ENCODE measurements at places on chromosomes 12 and 14. TPM values are rescaled to one million over a fixed set of nuclear protein-coding genes. Genes with fewer than 3 reads are reported as not detected.

DNA sequence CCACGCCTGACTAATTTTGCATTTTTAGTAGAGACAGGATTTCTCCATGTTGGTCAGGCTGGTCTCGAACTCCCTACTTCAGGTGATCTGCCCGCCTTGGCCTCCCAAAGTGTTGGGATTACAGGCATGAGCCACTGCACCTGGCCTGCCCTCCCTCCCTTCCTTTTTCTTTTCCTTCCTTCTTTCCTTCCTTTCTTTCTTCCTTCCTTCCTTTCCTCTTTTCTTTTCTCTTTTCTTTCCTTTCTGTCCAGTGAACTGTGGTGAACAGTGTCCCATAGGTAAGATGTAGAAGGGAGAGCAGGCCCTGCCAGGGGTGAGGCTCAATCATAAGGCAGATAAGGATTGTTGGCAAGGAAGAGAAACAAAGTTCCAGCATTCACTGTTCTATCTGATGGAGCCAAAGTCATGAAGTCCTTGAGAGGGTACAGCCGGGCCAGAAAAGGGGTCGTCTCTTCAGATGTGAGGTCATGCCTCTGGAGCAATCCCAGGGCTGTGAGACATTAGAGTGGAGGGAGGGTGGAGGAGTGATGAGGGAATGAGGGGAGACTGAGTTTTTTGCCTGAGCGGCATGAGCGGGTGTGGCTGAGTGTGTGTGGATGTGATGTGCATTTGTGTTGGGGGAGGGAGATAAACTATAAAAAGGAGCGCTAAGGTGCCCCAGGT, 4.2 kb upstream of the MLF2 start:
- no peaks in the 10 kb centered on the region for H3K36me3 ChIP-seq
- H3K4me3 ChIP-seq, result no peak overlapping the region
- H3K27me3 ChIP-seq, result no peaks in the 10 kb centered on the region
- no peak for DNase-seq

Gene TAS2R19
- total RNA-seq, result 3.3 TPM

Gene EXOC3L4
- total RNA-seq, result 1.7 TPM

GRCh38 chr12:94930216-94930654, 73.3 kb downstream of the NDUFA12 start:
- H3K4me3 ChIP-seq, result no peak overlapping the region
- no peaks in the 10 kb centered on the region for H3K4me1 ChIP-seq
- H3K27me3 ChIP-seq, result no peaks in the 10 kb centered on the region
- no peaks in the 10 kb centered on the region for H3K36me3 ChIP-seq
- H3K27ac ChIP-seq, result no peak overlapping the region
- DNase-seq, result no peak

- H3K27me3 ChIP-seq, result peaks cover 20% of the 10 kb centered on the region
- no peak for DNase-seq
- H3K27ac ChIP-seq, result no peak overlapping the region
Measured at GRCh38 chr12:123801573-123802178, 39.6 kb downstream of the DNAH10 start.

- no peak for DNase-seq
- H3K36me3 ChIP-seq, result no peaks in the 10 kb centered on the region
- H3K27me3 ChIP-seq, result peaks cover 38% of the 10 kb centered on the region
Measured at GRCh38 chr14:96047101-96047500, 7.9 kb downstream of the C14orf132 start.

Gene NPAS3
- total RNA-seq, result not detected

GRCh38 chr14:34277191-34277590, 184.8 kb downstream of the SPTSSA start:
- DNase-seq, result no peak
- H3K27me3 ChIP-seq, result no peaks in the 10 kb centered on the region
- no peak overlapping the region for H3K27ac ChIP-seq
- H3K4me3 ChIP-seq, result no peak overlapping the region
- no peaks in the 10 kb centered on the region for H3K4me1 ChIP-seq

Gene PRB3
- not detected for total RNA-seq

Gene ZFYVE26
- 18.9 TPM for total RNA-seq

DNA sequence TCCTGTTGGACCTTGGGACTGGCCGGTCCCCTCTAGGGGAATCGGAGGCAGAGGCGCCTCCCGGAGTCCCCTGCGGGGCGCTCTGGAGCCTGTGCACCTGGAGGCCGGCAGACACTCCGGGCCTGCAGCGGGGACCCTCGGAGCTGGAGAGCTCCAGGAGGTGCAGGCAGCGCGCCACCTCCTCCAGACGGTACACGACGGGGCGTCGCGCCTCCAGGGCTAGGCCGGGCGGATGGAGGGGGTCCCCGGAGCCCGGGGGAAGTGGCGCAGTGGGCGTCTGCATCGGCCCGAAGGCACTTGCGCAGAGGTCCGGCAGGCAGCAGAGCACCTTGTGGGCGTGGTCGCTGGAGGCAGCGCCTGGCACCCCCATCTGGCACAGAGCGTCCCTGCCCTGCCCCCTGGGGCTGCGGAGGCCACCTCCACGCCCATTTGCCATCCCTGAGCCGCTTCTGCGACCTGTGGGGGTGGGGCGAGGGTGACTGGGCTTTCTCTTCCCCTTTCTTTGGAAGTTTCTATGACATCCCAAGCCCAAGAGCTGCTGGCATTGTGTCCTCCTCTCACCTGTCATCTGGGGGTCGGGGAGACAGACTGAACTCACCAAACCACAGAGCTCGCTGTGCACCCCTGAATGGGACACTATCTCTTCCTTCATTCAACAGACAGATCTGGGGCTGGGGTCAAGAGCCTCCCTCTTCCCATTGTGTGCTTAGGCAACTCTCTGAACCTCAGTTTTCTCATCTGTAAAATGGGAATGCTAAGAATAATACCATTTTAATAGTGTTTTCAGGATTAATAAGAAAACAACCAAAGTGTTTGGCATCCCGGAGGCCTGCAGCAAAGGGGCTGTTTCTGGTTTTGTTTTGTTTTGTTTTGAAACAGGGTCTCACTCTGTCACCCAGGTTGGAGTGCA, 37.5 kb upstream of the CORO1C start:
- DNase-seq, result peak; percentile 76
- no peaks in the 10 kb centered on the region for H3K27me3 ChIP-seq
- H3K27ac ChIP-seq, result no peak overlapping the region
- H3K4me3 ChIP-seq, result no peak overlapping the region
- H3K36me3 ChIP-seq, result no peaks in the 10 kb centered on the region

GRCh38 chr14:22220427-22220826, 368.6 kb downstream of the DAD1 start:
- peaks cover 7% of the 10 kb centered on the region for H3K4me1 ChIP-seq
- H3K27ac ChIP-seq, result no peak overlapping the region
- DNase-seq, result no peak

GRCh38 chr14:96049932-96050331, 10.8 kb downstream of the C14orf132 start:
- H3K36me3 ChIP-seq, result no peaks in the 10 kb centered on the region
- H3K4me1 ChIP-seq, result no peaks in the 10 kb centered on the region
- no peak overlapping the region for H3K4me3 ChIP-seq
- no peak overlapping the region for H3K27ac ChIP-seq
- H3K27me3 ChIP-seq, result peaks cover 31% of the 10 kb centered on the region
